ENCODE measurements at places on chromosomes 2 and 18.

- no peak for DNase-seq
These were observed 46.2 kb downstream of the TRIB2 start for GRCh38 chr2:12762976-12763375.

GRCh38 chr18:13611142-13611600 is 115.2 kb downstream of the FAM210A start:
- no peak for DNase-seq

- peak; percentile 42 for DNase-seq
These were observed 28.3 kb downstream of the TWSG1 start for GRCh38 chr18:9362869-9363268.

- DNase-seq: no peak
These were observed 102.9 kb downstream of the OSR1 start for GRCh38 chr2:19255481-19255880.
